Activated T-helper 1 cell treated with anti-CD3 and anti-CD28 coated beads, Interleukin-2, amount 50 U/mL, for 16 hours (primary cell): ENCODE measurements at places on chromosomes 2 and 18.

- DNase-seq: no peak
Measured at GRCh38 chr2:218465987-218466633, 47.2 kb downstream of the VIL1 start.

- DNase-seq: no peak
Measured at GRCh38 chr2:10775831-10776230, 36.8 kb downstream of the PDIA6 start.

- DNase-seq: no peak
Measured at GRCh38 chr18:79848294-79848578, 50.5 kb downstream of the KCNG2 start.

- DNase-seq: no peak
Measured at GRCh38 chr2:98903767-98904485, 32.1 kb downstream of the CRACDL start.

DNA sequence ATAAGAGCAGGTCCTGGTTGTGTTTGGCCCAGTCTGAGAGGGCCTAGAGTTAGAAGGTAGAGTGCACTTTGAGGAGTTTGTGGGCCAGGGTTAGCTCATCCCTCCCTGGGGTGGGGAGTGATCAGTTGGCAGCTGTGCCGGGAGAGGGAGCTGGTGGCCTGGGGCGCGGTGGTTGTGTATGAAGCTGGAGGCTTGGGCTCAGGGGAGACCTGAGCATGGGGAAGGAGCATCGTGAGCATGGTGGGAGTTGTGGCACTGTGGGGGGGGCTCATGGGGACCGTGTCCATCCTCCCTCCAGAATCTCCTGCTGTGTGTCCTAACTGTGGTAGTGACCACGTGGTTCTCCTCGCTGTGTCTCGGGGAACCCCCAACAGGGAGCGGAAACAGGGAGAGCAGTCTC, 13.6 kb downstream of the STK11IP start:
- no peak for DNase-seq

DNA sequence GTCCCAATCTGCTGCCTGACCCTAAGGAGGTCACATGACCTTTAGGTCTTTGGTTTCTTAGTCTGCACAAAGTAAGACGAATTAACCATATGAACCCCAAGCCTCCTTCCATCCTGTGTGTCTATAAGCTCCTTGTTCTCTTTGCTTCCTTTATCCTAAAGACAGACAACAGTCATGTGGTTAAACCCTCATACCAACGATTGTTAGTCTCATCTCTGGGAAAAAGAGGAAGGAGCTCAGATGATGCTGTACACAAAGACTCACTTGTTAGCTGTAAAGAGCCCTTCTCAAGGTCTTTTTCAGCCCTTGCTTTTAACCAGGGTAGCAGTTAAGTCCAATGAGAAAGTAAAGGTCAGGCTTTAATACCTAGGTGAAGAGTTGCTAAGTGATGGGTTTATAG, 443.7 kb downstream of the TNS1 start:
- DNase-seq: no peak

GRCh38 chr2:165173215-165173614, 30.6 kb downstream of the SCN3A start:
- no peak for DNase-seq

GRCh38 chr2:104408266-104408665, 445.6 kb upstream of the POU3F3 start:
- no peak for DNase-seq

GRCh38 chr2:207913772-207914358, 111.5 kb downstream of the PLEKHM3 start:
- DNase-seq: no peak

- DNase-seq: no peak
Measured at GRCh38 chr2:240960309-240960970, 38.0 kb upstream of the SNED1 start.

- no peak for DNase-seq
Measured at GRCh38 chr18:44922968-44923367, 242.3 kb downstream of the SETBP1 start.

GRCh38 chr2:163580757-163581156, 155.1 kb downstream of the FIGN start:
- no peak for DNase-seq

GRCh38 chr2:20593072-20594034, 57.5 kb downstream of the HS1BP3 start:
- no peak for DNase-seq

DNA sequence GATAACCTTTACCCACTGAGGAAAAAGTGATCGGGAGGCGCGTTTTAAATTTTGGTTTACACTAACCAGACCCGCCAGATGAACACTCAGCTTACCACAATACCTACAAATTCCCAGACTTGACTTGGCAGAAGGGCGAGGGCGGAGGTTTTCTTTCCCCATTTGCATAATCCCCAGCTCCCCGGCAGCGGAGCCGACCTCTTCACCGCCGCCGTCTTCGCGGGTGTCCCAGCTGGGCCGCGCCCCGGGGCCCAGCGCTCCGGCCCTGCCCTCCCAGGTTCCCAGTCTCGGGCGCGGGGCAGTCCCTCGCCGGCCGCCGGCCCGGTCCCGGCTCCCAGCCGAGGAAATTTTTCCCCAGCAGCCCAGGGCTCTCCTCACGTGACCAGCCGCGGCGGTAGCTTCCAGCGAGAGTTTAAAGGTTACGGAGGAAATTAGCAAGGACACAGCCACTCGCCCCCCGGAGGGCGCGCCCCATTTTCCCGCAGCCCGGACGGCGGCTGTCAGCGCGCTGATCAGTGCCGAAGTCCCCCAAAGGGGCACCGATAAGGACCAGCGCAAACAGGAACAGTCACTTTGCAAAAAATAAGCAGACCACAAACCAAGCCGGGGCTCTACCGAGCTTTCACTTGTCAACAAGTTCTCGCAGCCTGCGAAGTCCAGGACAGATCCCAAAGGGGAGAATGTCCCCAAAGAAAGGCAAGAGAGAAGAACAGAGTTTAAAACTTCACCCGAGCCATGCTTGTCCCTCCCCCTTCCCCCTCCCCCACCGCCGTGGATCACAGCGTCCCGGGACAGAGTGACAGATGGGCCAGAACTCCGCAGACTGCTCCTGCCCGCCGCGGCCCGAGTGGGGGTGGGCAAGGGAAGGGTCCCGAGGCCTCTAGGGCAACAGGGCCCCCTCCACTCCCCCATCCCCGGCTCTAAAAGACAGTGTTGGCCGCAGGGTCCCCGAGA, 1.3 kb upstream of the PRKCE start:
- DNase-seq: peak; percentile 35

GRCh38 chr2:198325359-198325758, 521.0 kb downstream of the PLCL1 start:
- DNase-seq: no peak

DNA sequence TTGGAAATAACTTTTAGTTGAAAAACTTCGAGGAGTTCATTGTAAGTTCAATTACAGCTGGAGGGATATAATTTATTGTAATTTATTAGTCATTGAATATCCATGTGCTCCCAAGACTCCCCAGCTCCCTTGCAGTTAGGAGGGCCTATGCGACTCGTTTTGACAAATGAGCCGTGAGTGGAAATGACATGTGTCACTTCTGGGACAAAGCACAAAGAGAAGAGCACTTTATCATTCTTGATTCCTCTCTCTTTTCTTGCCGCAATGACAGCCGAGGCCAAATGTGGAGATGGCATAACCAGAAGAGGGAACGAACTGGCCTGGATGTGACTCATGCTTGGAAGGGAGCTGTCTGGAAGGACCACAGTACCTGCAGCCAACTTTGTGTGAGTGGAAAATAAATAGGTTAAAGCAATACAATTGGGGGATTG, 44.2 kb upstream of the ITSN2 start:
- DNase-seq: no peak

GRCh38 chr2:121356058-121356640, 71.1 kb upstream of the TFCP2L1 start:
- no peak for DNase-seq

DNA sequence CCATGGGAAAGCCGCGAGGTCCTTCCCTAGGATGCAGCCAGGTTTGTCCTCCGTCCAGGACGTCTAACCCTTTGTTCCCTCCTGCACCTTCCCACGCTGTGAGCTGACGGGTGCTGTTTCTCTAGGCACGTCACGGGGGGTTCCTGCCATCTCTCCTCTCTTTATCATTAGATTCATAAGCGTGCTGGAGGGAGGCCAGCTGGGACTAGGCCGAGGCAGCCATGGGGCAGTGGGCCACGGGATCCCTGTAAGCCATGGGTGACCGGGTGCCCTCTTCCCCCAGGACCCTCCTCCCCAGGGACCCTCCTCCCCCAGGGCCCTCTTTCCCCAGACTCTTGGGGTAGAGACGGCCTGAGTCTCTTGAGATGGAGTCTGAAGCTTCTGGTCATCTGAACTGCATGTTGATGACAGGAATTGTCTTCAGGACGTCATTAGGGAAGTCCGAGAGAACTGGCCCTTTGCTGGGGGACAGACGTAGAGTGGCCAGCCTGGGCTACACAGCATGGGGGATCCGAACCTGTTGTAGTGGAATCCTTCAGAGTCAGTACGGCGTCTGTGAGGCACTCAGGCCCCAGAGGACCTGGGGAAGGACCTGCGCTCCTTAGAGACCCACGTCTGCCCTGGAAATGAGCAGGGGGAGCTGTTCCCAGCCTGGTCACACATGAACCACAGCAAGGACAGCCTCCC, 108.1 kb downstream of the TPO start:
- no peak for DNase-seq

DNA sequence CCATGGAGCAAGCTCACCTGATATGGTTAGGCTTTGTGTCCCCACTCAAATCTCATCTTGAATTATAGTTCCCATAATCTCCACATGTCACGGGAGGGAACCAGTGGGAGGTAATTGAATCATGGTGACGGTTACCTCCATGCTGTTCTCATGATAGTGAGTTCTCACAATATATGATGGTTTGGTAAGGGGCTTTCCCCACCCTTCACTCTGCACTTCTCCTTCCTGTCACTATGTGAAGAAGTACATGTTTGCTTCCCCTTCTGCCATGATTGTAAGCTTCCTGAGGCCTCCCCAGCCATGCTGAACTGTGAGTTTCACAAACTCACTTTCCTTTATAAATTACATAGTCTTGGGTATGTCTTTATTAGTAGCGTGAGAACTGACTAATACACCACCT, 435.7 kb upstream of the ID2 start:
- no peak for DNase-seq

DNA sequence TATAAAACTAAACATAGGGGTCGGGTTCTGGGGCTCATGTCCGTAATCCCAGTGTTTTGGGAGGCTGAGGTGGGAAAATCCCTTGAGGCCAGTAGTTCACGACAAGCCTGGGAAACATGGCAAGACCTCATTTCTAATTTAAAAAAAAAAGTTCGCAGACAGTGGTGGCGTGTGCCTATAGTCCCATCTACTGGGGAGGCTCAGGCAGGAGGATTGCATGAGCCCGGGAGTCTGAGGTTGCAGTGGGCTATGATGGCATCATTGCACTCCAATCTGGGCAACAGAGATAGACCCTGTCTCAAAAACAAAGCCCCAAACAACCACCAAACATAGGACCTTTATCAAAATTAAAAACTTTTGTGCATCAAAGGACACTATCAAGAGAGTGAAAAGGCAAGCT, 9.8 kb upstream of the HAAO start:
- DNase-seq: no peak

DNA sequence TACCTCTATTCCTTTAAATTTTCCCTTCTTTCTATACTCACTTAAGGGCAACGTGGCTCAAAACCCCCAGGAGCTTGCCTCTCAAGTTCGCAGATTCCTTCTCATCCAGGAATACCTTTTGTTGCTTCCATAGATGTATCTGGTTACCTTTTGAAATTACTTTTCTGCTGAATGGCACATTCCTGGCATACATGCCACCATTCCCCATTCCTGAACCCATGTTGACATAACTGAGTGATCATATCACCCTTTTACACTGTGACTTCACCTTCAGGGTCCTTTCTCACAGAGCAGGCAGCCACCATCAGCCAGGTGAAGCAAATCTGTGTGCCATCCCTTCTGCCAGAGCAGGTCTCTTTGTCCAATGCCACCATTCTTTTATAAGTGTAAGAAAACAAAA, 615.8 kb downstream of the ARHGAP15 start:
- DNase-seq: no peak

- no peak for DNase-seq
Measured at GRCh38 chr2:15912203-15912602, 28.1 kb upstream of the MYCN start.

DNA sequence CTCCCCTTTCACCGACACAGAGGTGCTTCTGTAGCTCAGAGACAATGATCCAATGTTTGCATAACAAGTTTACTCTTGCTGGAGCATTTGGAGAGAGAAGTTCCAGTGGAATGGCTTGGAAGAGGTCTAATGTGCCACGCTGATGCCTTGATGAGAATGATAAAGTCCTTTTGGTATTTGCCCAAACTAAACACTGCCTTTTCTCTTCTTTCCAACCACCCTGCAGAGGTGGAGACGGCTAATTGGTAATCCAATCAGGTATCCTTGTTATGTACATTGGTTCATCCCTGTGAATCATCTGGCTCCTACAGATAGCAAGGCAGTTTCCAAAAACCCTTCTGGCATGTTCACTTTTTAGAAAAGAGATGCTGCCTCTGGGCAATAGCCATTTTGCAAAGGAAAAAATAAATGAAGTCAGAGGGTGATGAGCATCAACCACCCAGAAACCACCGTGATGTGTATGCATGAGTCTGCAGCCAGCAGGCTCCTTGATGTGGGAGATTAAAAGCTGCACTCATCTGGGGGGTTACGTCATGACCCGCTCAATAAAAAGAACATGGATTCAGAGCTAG, 40.6 kb downstream of the KIAA2012 start:
- DNase-seq: no peak

DNA sequence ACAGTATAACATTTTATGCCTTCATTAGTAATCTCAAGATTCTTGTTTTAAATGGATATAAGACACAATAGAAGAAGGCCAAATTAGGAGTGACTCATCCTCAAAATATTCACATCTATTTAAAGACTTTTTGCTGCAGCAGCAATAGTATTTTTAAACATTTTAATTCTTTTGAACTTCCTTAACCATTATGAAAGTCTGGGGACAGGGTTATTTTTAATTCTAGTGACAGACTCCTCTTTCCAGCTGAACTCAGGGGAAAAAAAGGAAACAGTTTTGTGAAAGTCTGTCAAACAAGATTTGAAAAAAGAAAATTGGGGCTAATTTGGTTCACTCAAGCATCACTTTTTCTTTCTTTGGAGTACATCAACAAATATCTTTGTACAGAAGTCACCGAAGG, 541.8 kb downstream of the NUP35 start:
- no peak for DNase-seq

- no peak for DNase-seq
Measured at GRCh38 chr2:3034856-3035255, 342.8 kb downstream of the EIPR1 start.

GRCh38 chr18:78659748-78660147, 319.9 kb upstream of the SALL3 start:
- DNase-seq: no peak
